ENCODE measurements at places on chromosomes 4 and X.

DNA sequence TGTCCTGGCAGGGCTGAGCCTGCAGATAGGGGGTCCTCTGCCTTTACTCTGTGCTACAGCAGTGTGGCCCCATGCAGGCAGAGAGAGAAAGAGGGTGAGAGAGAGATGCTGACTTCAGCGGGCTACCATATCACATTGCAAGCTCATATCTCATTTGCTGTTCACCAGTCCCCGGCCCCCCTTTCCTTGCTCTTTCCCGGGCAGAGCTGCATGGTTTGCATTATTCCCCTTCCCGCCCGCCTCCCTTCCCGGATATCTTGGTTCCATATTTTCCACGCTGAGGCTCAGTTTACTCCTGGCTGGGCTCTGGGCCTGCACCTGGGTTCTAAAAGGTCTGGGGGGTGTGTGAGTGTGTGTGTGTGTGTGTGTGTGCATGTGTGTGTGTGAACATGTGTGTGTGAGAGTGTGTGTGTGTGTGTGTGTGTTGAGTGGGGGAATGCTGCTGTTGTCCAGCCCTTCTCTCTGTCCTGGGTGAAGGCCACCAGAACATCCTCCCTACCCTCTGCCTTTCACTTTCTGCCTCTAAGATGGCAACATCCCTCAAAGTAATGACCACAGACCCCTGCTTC, 63.5 kb downstream of the PJA1 start:
- no peak for DNase-seq

- DNase-seq: peak; percentile 49
These were observed 512.5 kb upstream of the SLIT2 start for GRCh38 chr4:19739101-19739651.

- DNase-seq: no peak
These were observed 1067.5 kb downstream of the PCDH7 start for GRCh38 chr4:31787701-31788100.

GRCh38 chr4:57110640-57111511, 691 bp upstream of the IGFBP7 start:
- peak; percentile 29 for DNase-seq

- no peak for DNase-seq
These were observed 33.2 kb upstream of the RPS6KA6 start for GRCh38 chrX:84221181-84221580.

GRCh38 chr4:170259631-170260153, 169.9 kb upstream of the AADAT start:
- peak; percentile 68 for DNase-seq

DNA sequence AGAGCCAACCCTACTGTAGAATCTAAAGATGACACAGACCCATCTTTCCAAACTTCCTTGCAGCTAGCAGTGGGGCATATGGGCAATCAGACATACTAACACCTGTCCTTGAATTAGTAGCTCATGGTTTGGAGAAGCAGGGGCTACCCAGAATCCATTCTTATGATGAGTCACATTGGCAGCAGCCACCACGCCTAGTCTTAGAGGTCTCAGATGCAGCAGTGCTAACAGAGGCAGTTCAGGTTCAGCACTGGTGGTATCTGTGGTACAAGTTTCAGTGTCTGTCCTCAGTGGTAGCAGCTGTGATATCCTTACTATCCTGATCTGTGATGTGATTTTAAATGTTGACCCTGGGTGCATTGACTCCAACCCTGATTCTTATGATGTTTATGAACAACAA, 68.1 kb downstream of the FRMPD4 start:
- DNase-seq: peak; percentile 0

DNA sequence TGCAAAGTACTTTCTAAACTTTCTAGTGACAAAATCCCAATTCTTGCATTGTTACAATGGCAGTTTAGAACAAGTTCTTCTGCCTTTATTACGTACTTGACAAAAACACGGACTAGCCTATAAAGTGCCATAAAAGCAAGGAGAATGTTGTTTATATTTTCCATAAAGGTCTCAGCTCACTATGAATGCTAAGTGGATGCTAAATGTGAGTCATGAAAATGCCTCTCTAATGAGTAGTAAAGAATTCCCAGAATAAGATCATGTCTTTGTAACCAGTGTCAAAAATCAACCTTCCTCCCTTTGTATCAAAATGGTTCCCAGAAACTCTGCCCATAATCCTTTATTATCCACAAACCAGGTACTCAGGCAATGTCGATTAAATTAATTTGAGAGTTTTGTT, 539.8 kb upstream of the SLIT2 start:
- peak; percentile 11 for DNase-seq

GRCh38 chrX:19723427-19723826, 164.0 kb downstream of the SH3KBP1 start:
- no peak for DNase-seq

DNA sequence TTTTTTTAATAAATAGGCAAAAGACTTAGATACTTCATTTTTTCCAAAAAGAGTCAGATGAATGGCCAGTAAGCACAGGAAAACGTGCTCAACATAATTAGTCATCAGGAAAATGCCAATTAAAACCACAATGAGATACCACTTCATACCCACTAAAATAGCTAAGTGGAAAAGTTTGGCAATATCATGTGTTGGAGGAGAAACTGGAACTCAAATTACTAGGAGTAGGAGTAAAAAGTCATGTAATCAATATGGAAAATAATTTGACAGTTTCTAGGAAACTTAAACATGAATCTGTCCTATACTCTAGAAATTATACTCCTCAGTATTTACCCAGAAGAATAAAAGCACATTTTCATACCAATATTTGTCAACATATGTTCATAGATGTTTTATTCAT, 449.8 kb downstream of the INPP4B start:
- no peak for DNase-seq

DNA sequence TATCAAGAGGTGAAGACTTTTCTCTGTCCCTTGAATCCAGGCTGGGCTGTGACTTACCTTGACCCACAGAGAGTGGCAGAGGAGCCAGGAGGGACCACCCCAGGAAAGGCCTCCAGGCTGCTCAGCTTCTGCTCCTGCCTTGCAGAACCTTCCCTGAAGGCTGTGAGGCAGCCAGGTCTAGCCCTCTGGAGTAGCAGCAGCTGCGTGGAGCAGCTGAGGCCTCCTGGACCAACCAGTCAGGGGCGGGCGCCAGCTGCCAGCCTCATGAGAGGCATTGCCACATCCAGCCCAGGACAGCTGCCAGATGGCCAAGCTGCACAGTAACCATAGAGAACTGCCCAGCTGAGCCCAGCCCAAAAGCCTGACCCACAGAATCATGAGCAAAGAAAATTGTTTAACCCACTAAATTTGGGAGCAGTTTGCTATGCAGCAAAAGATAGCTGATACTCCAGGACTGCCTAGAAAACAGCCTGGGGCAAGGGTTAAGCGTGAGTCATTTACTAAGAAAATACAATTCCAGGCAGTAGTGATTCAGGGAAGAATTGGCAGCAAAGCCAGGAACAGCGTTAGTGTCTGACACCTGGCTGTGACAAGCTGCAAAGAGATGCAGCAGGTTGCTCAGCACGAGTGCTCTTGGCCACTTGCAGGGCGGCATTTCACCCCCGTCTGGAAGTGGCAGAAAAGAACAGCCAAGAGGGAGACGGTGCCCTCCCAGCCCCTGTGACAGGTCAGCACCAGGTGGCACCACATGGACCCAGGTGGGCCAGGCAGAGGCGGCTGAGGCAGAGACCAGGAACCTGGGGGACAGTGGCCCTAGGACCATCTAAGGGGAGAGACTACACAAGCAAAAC, 14.7 kb upstream of the PDE6B start:
- peak; percentile 78 for DNase-seq

DNA sequence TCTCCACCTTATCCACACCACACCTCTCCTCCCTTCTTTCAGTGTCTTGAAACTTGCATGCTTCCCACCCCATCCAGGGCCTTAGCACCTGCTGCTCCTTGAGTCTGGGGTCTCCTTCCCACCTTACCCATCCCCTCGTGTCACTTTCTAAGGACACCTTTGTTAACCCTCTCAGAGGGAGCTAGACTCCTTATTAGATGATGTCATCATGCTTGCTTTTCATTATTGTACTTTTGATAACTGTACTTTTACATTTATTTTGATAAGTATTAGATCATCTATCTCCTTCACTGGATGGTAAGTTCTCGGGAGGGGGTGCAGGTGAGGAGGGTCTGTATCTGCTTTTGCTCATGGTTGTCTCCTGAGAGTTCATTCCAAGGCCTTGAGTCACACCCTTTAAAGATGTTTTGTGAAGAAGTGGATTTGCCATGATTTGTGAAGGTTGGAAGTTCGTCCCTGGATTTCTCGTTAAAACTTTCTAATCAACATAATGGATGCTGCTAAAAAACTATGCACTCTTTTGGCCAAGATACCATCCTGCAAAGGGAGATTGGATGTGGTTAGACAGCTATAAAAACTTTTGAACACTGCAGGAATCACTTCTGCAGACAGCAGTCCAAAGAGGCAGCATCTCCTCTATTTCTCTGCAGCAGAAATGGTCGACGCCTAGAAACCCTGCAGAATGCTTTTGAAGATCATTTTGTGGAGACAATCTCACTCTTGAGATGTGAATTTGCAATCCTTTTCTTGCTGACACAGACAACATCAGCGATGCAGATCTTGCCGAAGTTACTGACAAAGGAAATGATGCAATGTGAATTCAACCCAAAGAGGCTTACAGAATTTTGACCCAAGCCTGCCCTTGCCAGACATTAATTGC, 69.6 kb downstream of the ENPP6 start:
- no peak for DNase-seq

DNA sequence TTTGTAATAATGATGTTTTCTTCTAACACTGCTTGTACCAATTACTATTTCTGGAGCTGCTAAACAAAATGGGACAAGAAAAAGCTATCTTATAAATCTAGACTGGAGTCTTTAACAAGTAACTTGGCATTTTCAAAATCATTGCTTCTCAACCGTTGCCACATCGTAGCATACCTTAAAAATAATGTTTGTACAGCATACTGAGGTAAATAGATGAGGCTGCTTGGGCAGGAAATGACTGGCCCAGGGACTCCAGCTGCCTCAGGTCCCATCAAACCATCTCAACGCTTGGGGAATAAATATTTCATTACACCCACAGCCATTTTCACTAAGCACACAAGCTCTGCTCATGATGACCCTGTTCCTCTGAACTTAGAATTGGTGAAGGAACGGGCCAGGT, 115.1 kb downstream of the SPANXA1 start:
- no peak for DNase-seq

DNA sequence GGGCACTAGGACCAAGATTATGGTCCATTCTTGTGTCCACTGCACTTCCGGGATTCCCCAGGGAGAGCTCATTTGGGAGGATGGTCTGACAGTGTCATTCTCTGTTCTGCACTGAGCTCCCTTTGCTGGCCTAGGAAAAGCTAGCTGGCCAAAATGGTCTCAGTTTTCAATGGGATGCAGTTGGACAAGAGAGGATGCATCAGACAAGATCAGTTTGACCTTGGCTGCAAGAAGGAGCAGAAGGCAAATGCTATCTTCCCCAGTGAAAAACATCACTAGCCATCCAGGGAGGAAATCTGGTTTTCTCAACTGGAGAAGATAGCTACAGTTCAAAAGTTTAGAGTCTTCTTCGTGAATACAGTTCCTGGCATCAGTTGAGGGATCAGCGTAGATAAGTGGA, 221.1 kb downstream of the PTTG2 start:
- no peak for DNase-seq

DNA sequence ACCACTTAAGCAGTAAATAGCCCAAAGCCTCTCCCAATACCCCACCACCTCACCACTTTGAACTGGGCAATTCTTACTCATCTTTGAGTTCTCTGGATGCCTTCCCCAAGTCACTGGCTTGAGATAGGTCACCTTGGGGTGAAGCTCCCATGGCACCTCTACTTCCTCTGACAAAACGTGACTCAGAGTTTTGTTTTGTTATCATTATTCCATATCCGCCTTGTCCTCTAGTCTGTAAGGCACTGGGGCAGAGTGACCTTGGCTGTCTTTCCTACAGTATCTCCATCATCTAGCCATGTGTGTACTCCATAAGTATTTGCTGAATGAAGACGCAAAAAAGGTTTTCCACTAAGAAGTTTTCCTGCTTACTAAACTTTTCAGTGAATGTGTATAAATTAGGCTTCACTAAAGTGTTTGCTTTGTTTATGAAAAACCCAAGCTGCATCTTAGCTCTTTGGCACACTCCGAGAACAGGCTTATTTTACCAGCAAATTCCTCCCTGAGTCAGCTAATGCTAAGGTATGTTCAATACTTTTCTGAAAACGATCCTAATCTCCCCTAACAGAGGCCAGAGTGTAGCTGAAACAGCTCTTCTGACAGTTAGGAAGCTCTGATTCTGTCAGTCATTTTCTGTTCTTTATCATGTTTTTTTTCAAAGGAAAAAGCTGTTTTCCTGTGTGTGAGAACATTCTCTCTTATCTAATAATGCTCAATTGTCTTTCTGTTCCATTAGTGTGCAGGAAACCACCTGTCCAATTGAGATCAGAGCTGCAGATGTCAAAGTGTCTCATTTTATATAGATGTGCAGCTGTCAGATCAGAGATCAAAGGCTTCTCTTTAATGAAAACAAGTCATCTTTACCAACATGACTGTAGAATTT, 30.2 kb upstream of the TSPAN5 start:
- peak; percentile 18 for DNase-seq

DNA sequence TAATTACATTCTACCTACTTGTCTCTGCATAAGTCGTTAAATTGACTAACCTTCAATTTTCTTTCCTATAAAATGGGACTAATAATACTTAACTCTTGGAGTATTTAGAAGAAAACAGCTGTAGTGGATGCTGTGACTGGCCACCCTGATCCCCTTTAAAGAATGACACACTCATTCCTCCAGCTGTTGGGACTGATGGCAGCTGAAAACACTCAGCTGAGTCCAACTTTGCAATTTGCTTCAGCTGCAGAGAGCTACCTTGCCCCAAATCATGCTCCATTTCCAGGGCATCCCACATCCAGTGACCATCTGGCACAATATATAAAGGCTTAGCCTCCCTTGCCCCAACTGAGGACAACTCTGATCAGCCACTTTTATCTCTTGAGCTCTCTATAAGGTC, 89.1 kb downstream of the MID1IP1 start:
- DNase-seq: no peak

DNA sequence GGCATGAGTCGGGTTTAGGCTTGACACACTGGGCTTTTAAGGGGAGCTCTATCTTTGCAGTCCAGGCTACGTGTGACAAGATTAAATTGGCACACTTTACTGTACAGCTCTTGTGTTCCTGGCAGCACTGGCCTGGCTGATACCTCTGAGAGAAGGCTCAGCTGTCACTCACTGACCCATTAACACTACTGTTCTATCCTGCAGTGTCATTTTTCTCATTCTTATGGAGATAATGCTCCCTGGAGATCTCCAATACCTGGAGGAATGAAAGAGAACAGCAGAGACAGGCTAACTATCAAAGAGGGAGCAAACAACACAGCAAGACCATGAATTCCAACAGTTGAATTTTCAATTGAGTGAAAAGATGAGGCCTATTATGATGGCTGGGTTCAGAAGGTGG, 1.7 kb upstream of the PDHA2 start:
- no peak for DNase-seq

DNA sequence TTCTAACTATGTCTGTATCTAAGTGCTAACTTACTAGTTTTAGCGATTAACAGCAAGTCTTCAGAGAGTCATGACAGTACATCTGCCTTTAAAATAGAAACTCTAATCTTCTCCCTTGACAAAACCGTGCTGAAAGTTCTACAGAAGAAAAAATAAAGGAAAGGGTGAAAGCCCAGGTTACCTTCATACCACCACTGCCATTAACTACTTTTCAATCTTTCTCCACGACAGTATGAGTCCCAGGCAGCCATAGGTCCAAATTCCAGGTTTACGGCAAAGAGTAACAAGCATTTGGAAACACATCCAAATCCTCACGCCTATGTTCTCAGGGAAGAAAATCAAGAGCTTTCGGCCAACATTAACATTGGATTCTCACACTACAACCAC, 12.4 kb upstream of the ZCCHC13 start:
- no peak for DNase-seq

All from RWPE1 (cell line).